Cortex of kidney (tissue), 1 donor: ENCODE measurements at places on chromosomes 3 and 15.

GRCh38 chr3:39295184-39295775 is 15.4 kb upstream of the CX3CR1 start:
- DNase-seq: no peak

DNA sequence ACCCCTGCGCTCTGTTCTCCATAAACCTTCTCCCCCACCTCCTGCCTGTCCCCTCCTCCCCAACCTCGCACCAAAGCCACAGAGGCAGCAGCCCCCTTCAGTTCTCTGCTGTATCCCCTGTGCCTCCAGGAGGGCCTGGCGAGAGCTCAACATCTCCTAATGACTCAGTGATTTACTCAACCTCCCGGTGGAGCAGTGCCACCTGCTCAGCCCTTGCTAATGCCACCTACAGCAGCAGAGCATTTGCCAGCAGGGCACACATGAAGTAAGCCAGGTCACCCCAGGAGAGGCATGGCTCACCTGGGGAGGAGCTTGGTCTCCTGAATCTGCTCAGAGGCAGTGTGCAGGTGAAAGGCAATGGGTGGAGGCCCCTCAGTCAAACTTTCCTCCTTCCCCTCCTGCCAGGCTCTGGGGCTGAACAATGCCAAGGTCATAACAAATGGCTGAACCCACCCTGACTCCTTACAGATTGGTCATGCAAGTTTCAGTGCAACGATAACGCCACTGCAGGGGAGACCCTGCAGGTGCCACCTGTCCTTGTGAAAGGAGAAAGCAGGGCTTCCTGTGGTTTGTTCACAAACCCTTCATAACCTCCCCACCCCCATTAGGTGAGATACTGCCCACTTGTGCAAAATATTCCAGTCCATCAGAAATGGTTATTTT is 19.8 kb downstream of the TRPM1 start:
- DNase-seq: no peak

DNA sequence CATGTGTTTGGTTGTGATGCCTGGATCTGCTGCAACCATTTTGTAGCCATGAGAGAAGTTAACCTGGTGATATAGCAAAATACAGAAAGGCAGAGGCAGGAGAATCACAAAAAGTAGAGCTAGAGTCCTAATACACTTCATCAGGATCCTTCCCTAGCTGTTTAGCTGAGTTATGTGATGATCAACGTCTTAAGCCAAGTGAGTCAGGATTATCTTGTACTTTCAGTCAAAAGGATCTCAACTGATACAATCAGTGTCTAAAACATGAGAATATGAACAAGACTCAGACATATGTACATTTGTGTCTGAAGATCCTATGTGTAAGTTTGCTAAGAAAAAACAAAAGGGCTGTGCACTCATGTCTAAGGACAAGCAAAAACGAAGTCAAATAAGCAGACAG is 236.9 kb downstream of the NTRK3 start:
- no peak for DNase-seq

DNA sequence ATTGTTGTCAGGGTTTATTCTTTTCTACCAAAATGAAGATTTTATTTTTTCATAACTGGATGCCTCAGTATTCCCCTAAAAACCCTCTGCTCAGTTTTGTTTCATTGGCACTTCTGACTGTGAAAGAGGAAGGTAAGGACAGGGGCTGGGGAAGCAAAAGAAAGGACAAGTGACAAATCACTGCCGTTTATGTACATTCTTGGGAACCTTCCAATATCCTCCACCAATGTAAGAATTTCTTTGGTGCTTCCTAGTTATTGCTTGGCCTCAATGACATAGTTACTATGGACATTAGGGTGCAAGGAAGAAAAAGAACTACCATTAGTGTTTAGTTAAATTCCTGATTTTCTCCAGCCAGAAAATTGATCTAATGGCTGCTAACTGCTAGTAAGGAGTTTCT is 131.0 kb upstream of the C15orf61 start:
- DNase-seq: no peak

DNA sequence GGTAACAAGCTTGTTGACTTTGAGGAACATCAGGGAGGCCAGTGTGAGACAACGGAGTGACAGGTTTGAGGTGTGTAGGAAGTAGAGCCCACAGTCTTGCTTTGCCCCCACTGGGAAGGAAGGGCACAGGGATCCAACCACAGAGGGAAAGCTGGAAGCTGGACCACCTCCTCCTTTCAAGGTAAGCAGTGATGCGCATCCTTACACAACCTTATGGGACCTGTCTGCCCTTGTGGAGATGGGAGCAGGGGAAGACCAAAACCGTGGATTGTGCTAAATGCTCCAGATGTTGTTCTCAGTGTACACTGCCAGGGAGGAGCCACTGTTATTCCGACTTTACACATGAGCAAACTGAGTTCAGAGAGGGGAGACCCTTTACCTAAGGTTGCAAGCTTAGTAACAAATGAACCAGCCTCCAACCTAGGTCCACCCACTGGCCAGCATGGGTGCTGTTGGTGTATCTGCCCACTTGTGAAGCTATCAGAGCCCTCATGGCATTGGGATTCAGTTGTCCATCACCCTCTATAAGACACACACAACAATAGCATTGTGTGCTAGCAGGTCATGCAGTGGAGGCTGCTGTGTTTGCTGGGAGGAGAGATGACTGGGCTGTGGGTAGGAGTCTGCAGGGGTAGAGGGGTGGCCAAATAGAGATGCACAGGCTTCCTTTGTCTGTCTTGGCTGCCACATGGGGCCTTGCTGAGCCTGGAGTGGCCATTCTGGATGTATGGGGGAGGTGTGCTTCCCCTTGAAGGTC is 586 bp upstream of the LSMEM2 start:
- DNase-seq: no peak

DNA sequence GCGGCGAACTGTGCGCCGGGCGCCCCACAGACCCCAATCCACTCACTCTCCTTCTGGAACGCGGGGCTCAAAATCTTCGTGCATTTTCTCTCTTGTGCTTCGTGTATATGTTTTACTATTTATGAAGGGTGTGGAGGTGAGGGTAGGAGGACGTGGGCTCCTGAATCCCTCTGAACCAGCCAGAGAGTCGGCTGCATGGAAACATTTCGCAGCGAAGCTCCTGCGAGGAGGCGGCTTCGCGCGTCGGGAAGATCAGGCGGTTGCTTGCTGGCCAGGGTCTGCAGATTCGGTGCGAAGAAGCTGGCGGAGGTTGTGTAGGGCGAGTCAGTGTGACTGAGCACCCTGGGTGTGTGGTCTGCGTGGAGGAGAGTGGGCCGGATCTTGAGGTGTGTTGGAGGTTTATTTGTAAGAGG is 1.1 kb downstream of the CNTN4 start:
- no peak for DNase-seq

- no peak for DNase-seq
Measured at GRCh38 chr3:177551431-177551836, 354.2 kb upstream of the TBL1XR1 start.

DNA sequence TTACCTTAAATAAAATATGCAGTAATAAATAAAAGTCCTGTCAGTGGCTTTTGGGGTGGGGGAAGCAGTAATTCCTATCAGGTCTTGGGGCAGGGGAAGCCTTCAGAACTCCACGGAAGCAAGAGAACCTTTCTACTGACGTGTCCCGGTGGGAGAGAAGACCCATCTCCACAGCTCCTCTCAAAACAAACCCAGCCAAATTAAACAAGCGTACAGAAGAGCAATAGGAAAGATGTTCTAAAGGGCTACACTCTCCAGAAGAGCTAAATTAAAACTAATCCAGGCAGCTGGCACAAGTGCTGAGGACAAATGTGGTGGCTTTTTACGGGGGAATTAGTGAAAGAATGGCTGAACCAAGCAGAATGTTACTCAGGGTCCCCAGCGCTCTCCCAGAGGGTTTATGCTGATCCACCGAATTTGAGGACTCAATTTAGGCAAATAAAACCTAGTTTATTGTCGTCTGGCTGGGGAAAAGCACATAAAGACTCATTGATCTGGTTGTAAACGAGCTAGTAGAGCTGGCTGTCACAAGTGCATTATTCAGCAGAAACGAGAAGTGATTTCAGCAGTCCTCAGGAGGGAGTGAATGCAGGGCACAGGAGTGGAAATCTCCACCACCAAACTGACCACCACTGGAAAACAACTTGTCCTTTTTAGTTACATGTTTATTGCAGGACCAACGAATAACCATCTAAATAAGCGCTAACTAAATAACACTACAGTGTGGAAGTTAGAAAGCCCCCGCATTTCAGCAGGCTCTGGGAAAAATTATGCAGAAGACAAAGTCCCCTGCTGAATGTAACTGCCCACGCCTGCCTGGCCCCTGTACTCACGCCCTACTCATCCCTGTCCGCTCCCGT is 13.5 kb downstream of the BFSP2 start:
- no peak for DNase-seq

DNA sequence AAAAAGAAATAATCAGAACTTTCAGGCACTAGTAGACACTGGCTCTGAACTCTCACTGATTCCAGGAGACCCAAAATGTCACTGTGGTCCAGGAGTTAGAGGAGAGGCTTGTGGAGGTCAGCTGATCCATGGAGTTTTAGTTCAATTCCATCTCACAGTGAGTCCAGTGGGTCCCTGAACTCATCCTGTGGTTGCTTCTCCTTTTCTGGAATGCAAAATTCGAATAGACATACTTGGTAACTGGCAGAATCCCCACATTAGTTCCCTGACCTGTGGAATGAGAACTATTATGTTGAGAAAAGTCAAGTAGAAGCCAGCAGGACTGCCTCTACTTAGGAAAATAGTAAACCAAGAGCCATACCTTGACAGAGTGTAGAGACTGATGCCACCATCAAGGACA is 87.3 kb upstream of the OXTR start:
- DNase-seq: no peak

DNA sequence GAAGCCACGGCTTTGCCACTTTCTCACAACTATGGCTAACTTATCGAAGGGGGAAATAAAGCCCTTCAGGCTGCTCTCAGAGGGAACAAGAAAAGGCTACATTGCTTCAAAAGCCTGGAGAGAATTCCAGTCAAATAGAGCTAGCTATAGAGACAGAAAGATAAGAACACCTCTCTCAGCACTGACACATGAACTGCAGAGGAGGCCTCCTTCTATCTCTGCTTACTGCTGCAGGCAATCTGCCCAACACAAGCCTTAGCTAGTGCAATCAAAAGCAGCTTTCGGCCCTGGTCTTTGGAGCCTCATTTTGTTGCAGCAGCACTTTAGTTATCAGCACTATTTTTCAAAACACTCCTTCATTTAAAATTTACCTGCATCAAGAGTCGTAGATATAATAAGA is 118.4 kb upstream of the ROBO1 start:
- DNase-seq: no peak

DNA sequence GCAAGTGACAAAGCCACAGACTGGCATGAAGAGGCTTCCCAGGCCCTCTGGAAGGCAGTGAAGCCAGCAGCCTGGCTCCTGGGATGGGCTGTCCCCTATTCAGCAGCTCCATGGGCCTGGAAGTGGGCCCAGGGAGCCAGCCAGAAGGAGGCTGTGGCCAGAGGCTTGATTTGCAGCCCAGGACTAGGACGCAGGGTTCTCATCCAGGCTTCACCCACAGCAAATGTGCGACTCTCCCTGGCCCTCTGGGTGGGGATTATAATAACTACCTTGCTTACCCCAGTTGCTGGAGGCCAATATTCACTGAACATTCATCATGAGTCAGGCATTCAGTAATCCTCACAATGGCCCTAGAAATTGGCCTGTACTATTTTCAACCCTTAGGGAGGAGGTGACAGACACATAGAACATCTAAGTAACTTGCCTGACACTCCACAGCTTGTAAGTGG is 24.6 kb upstream of the SRP14 start:
- DNase-seq: no peak

GRCh38 chr3:183583331-183584245 is 28.1 kb upstream of the KLHL6 start:
- DNase-seq: no peak

DNA sequence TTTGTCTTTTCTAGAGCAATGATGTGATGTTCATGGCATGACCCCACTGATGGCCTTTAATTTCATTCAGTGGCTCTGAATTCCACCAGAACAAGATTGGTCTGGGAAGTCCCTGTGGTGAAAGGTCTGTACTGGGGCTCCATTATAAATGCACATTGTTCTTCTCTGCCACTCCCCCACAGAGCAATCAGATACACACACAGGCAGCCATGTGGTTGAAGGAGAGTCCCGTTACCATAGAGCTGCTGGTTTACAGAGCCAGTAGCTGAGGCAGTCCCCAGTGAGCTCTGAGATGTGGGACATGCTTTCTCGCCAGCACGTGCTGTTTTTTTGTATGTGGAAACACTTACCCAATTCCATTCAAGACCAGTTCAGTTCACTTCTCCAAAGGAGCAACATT is 172.7 kb upstream of the TRIM42 start:
- DNase-seq: no peak

DNA sequence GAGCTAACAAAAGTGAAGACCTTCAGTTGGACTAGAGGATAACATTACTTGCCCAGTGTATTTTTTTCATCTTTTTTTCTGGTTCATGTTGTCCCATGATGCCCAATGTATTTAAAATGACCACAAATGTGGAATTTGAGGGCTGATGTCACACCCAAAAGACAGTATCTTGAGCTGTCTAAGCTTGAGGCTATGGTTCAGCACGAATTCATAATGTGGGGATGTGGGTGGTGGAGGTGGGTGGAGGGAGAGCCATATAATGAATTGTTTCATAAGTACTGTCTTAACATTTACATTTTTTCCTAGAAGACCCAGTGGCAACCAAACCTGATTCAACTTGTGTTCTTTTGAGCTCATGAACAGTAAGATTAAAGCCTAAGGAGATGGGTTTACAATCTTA is 37.5 kb downstream of the CHAC1 start:
- DNase-seq: no peak

GRCh38 chr3:189950258-189950657 is 170.4 kb downstream of the P3H2 start:
- DNase-seq: no peak

GRCh38 chr15:41629463-41629862 is 30.7 kb upstream of the MGA start:
- no peak for DNase-seq

DNA sequence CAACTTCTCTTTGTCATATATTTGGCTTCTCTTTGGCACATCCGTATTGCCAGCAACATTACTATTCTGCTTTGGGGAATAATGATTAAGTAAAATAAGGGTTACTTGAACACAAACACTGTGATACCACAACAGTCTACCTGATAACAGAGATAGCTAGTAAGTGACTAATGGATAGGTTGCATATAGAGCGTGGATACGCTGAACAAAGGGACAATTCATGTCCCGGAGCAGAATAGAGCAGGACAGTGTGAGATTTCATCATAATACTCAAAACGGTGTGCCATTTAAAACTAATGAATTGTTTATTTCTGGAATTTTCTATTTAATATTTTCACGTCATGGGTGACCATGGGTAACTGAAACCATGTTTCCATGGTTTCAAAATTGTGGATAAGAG is 54.1 kb downstream of the SCN5A start:
- no peak for DNase-seq

DNA sequence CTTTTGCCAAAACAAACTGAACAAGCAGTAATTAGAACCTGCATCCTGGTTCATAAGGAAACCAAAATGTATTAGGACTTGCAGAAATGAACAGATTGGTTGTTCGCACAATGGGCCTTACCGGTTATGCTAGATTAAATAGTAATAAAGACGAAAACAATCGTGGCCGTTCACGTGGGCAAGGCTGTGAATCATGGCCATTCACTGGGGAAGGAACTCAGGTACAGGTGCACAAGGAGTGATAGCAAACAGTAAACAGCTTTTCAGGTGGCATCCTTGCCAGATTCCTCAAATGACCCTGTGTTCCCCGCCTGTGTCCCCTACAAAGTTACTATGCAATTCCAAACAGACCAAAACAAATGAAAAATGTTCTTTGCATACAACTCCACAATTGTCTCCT is 8.2 kb downstream of the LRIG1 start:
- no peak for DNase-seq

- DNase-seq: no peak
Measured at GRCh38 chr3:113952921-113953320, 5.1 kb downstream of the ZDHHC23 start.

GRCh38 chr3:133329626-133330025 is 70.2 kb upstream of the BFSP2 start:
- DNase-seq: no peak
